ENCODE measurements at places on chromosomes 7 and 10.

DNA sequence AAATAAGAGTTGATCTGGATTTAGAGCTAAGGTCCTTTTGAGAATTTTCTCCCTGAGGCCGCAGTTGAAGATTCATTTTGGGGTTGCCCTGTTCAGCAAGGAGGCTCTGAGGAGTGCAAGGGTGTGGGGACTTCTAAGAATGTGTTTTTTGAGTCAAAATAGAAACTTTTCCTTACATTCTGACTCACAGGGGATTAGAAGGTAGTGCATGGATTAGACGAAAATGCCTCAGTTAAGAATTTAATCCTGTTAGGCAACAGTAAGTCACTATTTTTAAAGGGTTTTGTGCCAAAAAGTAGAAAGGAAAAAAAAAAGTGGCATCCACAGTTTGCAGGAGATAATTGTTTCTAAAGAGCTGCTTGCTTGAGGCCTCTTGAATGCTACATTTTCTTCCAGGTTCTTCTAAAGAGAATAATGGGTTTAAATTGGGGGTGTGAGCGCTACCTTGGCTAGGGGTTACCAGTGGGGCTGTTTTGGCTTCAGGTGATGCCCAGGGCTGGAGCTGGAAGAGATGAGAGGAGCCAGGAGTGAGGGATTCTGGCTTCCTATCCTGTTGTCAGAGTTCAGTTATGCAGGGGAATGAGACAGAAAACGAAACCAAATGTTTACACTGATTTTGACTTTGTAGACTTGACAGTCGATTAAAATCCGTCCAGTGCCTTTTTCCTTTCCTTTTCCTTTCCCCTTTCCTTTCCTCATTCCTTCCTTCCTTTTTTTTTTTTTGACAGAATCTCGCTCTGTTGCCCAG is 52.9 kb downstream of the BAMBI start:
- no peak for DNase-seq

DNA sequence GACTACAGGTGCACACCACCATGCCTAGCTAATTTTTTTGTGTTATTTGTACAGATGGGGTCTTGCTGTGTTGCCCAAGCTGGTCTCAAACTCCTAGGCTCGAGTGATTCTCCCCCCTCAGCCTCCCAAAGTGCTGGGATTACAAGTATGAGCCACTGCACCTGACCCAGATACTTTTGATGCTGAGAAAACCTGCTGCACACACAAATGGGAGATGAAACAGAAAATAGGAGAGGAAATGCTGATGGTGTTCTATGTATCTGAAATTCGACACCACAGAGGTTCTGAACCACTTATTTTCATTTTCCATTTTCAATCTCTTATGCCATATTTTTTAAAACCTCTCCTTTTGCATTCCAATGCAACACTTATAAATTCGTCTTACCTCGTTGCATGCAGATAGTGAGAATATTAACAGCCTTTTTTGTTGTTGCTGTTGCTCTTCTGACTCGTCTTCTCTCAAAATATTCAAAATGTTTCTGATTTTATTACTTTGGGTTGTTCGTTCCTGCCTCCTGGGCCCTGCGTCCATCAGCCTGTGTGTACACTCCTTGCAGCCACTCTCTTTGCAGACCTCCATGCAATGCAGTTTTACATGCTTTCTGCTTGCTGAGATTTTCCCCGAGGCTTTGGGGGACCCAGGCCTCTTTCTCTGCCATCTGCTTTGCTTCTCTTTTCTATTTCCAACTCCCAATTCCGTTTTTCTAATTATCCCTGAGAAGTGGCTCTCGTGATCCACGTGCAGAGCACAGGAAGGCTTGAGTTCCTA is 556.1 kb downstream of the GALNT17 start:
- DNase-seq = no peak

DNA sequence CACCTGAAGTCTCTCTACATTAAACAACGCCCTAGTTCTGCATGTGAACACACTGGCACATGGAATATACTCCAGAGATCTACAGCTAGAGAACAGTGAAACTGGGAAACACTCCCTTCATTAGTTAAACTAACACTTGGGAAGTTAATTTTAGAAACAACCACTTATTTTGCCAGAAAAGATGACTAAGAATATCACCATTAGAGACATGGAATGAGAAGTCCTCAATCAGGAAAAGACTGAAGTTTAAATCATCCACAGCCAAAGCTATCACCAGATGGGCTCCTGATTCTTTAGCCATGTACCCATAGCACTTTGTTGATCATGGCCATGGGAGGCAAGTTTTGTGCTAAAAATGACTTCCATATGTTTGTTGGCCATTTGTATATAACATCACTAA is 719.5 kb downstream of the KCNMA1 start:
- no peak for DNase-seq

DNA sequence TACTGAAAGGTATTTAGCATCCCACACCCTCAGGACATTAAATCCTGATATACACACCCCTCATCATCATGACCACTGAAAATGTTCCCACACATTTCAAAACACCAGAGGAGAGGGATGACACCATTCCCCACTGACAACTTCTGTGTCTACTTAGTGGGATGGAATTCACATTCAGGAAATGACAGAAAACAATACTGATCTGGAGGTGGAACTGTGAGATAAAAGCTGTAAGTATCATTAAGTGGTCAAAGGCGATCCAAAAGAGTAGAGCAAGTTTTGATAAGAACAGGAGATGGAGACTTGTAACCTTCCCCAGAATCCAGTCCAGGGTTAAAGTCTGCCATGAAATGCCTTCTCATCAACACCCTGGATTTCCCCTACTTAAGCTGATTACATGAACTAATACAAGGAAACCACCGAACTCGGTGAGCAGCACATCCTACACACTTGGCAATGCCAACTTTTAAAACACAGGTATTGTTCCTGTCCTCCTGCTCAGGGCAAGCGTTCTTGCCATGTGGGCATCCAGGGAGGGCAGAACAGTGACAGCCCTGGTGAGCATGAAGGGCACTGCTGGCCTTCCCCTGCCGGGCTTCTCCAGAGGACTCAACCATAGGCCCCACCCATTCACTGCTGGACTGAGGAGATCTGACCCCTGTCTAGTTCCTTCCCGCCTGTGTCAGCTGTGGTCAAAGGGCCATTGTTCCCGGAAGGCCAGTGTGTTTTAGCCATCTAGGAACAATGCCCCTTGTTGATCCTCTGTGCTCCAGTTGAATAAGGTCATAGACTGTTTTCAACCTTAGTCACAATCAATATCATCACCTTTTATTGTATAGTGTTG is 85.0 kb downstream of the SGMS1 start:
- DNase-seq = peak; percentile 63

GRCh38 chr10:127207081-127207480 is 10.7 kb upstream of the INSYN2A start:
- DNase-seq = no peak

DNA sequence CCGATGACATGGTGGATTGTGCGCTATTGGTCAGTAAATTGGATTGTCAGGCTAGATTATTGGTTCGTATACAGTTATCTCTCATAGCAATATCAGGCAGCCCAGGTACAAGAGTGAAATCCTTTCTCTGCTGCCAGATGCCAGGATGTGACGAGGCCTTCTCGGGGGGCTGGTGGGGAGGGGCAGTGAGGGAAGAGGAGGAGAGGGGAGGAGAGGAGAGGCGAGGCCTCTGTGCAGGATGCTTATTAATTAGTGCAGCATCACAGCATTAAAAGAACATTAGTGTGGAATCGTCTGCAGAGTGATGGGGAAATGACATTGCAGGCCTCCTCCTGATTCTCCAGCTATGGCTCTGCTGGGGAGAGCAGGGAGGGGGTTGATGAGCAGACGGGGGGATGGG is 30.5 kb upstream of the SLF2 start:
- no peak for DNase-seq

- DNase-seq = no peak
These were observed 132.1 kb downstream of the MACC1 start for GRCh38 chr7:20085086-20085485.

DNA sequence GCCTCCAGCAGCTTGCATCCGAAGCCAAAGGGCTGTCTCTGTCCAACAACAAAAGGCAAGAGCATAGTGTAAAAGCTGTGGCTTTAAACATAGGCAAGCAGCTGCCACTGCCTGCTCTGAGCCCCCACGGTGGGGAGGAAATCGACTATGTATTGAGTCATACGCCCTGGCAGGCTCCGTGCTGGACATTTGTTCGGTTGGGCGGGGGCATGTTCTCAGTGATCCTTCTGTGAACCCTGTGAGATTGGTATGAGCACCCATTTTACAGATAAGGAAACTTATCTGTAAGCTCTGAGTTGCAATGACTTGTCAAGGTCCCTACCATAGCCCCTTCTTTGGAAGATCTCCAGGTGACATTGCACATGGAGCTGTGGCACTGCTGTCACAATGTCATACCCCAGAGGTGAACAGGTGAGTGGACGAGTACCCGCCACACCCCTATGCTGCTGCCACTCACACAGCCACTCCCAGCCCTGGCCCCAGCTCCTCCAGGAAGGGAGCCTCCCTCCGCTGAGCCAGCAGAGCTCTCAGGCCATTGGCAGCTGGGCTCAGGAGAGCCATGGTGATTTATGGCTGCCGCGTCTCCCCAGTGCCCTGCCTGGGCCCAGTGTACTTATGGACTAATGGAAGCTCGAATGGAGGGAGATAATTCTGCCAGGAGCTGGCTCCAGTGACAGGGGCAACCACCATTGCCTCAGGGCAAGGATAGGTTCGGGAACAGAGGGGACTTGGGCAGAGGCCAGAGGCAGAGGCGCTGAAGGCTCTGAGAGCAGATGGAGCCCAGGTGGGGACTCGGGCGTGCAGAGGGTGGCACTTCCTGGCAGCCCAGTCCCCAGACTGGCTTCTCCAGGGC is 43.7 kb downstream of the UNC5B start:
- no peak for DNase-seq

GRCh38 chr10:130065251-130065650 is 45.4 kb downstream of the C10orf143 start:
- no peak for DNase-seq

DNA sequence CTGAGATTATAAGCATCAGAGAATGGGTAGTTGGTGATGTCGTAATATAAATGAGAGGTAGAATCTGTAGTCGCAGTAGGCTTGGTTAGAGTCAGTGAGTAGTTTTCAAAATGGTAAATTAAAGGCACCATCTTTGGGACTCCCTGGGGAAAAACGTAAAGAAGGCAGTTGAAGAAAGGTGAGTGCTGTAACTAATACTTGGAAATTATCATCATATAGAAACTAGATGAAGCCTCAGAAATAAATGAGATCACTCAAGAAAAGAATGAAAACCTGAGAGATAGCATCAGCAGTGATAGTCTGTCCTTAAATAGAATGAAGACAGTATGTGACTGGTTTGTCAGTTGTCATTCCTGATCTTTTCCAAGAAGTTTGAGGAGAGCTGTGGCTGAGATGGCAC is 23.8 kb downstream of the PALS2 start:
- DNase-seq = peak; percentile 43

DNA sequence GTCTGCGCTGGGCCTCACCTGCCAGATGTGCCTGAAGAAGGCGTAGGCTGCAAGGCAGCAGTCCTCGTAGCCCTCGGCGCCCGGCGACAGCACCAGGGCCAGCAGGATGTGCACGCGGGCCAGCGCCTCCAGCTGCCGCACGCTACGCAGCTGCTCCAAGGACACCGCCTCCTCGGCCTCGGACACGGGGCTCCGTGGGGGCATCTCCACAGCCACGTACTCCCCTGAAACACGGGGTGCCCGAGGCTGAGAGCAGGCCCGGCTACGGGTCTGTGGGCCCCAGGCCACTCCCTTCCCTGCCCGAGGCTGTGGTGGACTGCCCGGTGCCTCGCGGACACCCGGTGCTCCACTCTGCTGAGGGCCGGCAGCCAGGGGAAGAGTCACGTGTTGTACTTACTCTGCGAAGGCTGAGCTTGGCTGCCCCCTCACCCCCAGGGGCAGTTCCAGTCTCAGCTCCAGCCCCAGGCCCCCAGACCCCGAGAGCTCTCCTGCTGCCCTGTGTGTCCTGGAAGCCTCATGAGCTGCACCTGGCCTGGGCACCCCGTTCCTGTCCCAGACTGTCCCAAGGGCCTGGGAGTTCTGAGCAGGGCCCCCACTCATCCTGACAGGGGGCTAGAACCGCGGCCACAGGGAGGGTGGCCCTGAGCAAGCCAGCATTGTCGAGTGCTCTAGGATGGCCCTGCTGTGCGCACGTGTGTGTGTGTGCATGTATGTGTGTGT is 62.8 kb downstream of the CFAP46 start:
- no peak for DNase-seq

GRCh38 chr7:22061775-22062174 is 116.1 kb upstream of the CDCA7L start:
- DNase-seq = no peak

- no peak for DNase-seq
These were observed 356.9 kb downstream of the EXOC4 start for GRCh38 chr7:133609806-133610205.

GRCh38 chr10:4194231-4194630 is 409.2 kb upstream of the KLF6 start:
- DNase-seq = no peak

All from activated CD4-positive, alpha-beta T cell treated with anti-CD3 and anti-CD28 coated beads, Interleukin-2, Interleukin-6, amounts not matched to agents 100 ng/mL and 50 ng/mL, durations not matched to agents 16 hours and 8 hours (primary cell).